ENCODE measurements at places on chromosomes 4 and X.

GRCh38 chr4:73615613-73616012 lies 4.6 kb downstream of the RASSF6 start:
- DNase-seq: no peak

DNA sequence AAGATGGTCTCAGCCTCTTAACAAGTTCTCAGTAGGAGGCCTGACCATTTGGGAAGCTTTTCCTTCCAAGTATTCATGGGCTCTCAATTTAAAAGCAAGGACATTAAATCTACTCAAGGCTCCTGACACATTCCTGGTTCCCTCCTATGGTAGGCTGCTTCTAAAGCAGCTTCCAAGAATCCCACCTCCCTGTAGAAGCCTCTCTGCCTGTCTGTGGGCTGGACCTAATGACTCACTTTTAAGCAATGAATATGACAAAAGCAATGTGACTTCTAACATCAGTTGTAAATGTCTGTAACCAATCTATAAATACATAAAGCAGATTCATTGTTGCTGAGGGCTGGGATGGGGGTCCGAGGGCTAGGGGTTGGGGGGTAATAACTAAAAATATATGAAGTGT lies 99.5 kb upstream of the FAM9B start:
- no peak for DNase-seq

DNA sequence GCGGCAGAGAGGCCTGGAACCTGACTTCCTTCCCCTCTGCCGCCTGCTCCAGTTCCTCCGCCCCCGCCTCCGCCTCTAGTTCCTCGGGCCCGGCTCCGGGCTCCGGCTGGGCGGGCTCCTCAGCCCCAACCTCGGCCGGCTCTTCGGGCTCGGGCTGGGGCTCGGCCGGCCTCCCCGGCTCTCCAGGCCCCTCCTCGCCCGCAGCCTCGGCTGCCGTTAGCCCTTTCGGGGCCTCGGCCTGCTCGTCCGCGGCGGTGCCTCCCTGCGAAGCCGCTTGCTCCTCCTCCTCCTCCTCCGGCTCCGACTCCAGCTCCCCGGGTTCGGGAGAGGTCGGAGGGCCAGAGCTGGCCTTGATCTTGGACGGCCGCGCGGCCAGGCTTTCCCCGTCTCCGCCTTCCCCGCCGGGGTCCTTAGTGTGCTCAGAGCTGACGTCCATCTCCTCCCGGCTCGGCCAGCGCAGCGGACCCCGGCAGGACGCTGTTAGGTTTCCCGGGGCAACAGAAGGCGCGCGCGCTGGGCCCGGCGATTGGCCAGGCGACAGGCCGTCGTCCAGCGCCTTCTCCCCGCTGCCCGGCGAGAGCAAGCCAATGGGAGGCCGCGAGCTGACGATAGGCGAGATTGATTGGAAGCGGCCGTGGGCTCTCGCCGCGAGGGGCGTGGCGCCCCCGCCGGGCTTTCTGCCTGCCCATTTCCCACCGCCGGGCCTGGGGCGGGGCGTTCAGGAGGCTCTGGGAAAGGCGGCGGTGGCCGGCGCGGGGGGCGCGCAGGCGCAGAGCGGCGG lies 479 bp upstream of the TADA2B start:
- peak; percentile 91 for DNase-seq

GRCh38 chrX:6574762-6575161 lies 39.8 kb upstream of the VCX3A start:
- DNase-seq: no peak

Measured in NCI-H1105 (cell line).